Activated CD4-positive, alpha-beta T cell treated with anti-CD3 and anti-CD28 coated beads, Interleukin-2, amount 50 U/mL, for 4 hours (primary cell): ENCODE measurements at places on chromosomes 5 and 9.

GRCh38 chr5:132063090-132063911, 2.8 kb downstream of the IL3 start:
- DNase-seq, result peak; percentile 77

- no peak for DNase-seq
Observed at GRCh38 chr5:55604611-55605067, 69.9 kb upstream of the PLPP1 start.

DNA sequence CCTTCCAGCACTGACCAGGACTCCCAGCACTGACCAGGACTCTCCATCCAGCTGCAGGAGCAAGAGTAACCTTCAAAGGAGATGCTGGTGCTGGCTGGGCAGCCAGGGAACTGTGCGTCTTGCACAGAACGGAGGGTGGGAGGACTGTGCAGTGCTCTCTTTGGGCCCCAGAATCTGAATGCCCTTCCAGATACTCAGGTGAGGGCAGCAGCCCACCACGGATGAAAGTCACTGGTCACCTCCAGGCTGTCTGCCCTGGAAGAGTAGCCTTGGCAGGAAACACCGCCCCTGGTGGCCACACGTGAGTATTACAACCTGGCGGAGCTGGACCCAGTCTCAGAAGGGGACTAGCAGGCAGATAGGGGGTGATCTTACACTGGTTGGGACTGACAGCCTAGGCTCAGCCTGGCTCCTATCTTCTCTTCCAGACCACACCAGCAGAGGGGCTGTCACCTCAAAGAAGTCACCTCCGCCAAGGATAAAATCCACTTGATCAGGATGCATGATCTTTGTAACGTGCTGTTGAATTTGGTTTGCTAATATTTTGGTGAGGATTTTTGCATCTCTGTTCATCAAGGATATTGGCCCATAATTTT, 4.8 kb upstream of the SARDH start:
- DNase-seq, result peak; percentile 71

GRCh38 chr5:74649421-74649973, 9.0 kb upstream of the ENC1 start:
- no peak for DNase-seq

- DNase-seq, result no peak
Observed at GRCh38 chr9:128123451-128124080, 4.0 kb downstream of the PTGES2 start.

DNA sequence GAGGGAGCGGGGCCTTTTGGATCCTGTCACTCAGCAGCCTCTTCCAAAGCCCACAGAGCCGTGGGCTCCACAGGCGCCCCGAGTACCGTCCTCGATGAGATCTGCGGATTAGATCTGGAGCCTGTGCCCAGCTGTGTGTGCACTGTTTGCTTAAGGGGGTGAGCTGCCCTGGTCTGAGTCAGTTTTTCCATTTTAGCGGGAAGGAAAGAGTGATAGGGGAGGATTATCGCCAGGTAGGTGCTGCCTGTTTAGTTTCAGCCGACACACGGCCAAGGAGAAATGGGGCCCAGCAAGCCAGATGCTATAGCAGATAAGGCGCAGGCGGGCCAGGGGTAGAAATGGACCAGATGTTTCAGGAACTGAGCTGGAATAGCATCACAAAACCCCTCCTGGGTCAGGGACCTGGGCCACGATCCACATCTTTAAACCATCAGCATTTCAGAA, 18.1 kb downstream of the COL5A1 start:
- no peak for DNase-seq

DNA sequence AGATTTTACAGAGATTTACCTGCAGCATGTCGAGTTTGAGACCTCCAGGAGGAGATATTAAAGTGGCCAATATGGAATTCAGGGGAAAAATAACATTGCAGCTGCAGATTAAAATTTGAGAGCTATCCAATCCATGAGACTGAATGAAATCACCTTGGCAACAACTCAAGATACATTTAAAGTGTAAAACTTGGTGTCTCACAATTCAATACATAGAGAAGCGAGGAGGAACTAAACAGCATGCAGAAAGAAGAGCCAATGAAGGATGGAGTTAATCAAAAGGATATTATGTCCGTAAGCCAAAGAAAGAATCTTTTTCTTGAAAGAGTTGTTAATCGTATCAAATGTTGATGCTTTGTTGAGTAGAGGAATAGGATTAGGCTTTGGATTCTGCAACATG, 455.1 kb downstream of the CDH18 start:
- no peak for DNase-seq

DNA sequence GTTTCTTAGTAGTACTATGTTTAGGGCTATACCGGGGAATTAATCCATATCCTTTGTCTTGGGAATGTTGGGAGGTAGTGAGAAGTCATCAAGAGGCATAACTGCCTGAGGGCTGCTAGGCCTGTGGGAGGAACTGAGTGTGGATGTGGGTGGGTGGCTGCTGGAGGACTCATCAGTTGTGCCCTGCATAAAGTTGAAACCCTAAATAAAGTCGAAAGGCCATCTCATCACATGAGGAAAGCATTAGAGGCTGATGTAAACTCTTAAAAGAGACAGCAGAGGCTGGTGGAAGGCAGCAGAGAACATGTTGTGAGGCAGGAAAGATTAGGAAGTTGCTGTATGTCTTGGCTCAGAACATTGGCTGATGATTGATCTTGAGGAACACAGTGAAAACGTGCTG, 143.8 kb downstream of the MAST4 start:
- no peak for DNase-seq

DNA sequence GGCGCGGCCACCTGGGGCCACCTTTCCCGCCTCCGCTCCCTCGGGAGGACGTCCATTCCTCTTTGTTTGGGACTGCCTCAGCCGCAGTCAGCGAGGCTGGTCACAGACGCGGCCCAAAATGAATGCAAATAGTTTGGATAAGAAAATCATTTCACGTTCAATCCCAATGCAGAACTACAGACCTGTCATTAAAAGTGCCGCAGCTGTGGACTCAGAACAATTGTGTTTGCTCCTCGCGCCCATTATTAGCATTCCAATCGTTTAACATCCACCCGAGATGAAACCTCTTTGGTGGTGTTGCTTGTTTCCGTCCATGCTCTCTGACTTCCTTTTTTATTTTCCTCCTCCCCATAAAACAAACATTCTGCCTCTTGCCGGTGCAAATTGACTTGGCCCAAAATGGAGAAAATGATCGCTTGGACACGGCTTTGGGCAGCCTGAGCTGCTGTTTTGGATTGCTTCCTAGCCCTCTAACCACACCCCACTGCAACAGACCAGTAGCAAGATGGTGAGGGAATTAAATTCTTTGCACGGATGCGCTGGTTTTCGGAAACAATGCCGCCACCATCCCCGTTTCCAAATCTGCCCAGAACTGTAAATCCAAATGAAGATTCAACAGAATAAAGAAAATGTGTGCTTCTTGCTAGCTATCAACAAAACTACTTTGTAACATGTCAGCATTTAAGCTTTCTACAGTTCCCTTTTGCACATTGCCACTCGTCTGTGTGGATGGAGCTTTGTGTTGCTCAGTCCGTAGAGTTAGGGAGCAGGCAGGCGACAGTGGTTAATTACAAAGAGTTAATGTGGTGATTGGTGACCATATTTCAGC, 784 bp downstream of the NLN start:
- DNase-seq, result no peak
